ENCODE measurements at places on chromosomes 7 and 10.

DNA sequence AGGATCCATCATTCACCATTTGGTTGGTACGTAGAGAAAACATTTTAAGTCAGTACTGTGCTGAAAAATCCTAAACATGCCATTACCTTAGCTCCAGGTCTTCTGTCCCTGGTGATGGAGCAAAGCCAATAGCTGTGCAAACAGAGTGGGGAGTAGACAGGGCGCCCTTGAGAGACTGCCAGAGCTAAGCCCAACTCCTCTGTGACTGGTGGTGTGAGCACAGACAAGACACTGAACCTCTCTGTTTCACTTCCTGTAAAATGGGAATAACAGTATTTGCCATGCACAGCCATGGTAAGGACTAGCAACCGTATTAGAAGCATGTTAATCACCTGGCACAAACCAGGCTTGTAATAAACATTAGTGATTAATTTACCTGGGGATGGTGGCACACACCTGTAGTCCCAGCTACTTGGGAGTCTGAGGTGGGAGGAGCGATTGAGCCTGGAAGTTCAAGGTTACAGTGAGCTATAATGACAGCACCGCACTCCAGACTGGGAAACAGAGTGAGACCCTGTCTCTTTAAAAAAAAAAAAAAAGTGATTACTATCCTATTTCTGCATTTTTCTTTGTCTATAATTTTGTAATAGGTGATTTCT lies 28.7 kb downstream of the LYZL1 start:
- no peak for DNase-seq

- no peak for DNase-seq
These were observed 7.2 kb downstream of the PLEKHA1 start for GRCh38 chr10:122381680-122382079.

DNA sequence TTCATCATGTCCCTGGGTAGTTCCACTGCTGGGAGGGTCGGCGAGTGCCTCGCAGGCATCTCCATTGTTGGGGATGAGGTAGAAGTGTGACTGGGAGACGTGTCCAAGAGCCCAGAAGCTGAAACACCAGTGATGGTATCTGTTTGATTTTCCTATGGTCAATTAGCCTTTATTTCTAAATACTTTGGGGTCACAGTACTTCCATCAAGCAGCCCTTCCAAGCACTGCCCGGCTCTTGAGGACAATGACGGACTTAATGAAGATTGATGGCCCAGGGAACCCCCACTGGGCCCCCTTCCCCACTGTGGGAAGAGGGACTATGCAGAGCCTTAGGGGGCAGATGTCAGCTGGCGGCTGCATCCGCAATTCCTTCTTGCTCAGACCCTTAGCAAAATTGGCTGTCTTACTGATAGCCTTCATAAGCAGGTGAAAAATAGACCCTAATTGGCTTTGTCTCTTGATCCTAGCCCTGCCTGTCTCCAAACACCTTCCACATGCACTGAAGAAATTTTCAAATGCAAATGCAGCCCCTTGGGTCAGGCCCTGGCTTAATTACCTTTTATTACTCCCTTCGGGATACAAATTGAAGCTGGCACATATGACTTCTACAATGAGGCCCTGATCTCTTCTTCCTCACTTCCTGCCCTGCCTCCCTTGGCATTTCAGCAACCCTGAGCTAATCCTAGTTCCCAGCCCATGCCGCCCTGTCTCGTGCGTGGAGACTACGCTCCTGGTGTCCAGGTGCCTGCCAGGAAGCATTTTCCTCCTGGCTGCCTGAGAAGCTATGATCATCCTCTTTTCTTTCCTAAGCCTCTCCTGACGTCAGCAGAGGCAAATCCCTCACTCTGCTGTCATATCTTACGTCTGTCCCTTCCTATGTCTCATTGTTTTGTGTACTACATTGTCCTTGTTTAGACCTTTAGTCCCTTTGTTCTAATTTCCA lies 124.5 kb upstream of the GDF10 start:
- DNase-seq, result no peak

DNA sequence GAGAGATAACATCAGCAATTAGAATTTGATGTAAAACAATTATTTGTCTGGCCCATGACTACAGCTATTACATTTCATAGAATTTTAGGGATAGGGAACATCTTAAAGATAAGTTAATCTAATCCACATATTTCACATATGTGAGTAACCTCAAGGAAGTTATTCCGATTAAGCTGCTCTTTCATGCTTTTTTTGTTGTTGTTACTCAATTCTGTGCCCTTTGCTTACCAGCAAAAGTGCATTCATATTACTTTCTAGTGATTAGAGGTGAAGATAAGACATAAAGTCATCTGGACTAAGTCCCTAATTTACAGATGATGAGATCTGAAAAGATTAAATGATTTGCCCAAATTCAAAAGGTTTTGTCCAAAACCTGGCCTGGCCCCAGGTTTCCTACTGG lies 40.9 kb upstream of the SRI start:
- no peak for DNase-seq

GRCh38 chr7:98978672-98979071 lies 100.3 kb downstream of the TRRAP start:
- DNase-seq, result no peak

Measured in NCI-H1694 (cell line).